Left kidney (tissue), 8 donors: ENCODE measurements at places on chromosomes 16 and 17. TPM values are rescaled to one million over a fixed set of nuclear protein-coding genes. Genes with fewer than 3 reads are reported as not detected.

GRCh38 chr17:36889770-36890349, 47.4 kb upstream of the LHX1 start:
- DNase-seq: no peak

- no peak for DNase-seq
Measured at GRCh38 chr16:88437367-88437964, 15.6 kb upstream of the ZFPM1 start.

DNA sequence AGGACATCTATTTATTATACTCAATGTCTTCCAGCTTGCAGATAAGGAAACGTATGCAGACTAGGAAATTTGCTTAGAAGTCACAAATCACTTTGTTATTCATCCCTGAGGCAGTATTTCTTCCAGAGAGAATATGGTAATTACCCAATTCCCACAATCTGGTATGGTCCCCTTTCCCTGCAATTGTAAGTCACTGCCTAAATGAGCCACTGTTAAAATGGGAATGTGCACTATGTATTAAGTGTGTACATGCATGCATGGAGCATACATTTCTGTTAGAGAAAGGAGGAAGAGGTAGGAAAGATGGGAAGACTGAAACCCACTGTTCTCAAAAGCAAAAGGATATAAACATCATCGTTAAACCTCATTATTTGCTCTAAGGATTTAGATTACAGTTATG, 10.0 kb downstream of the NUFIP2 start:
- DNase-seq: no peak

GRCh38 chr16:48978501-48978900, 303.1 kb downstream of the CBLN1 start:
- no peak for DNase-seq

GRCh38 chr16:77304877-77305276, 105.7 kb downstream of the SYCE1L start:
- DNase-seq: no peak

DNA sequence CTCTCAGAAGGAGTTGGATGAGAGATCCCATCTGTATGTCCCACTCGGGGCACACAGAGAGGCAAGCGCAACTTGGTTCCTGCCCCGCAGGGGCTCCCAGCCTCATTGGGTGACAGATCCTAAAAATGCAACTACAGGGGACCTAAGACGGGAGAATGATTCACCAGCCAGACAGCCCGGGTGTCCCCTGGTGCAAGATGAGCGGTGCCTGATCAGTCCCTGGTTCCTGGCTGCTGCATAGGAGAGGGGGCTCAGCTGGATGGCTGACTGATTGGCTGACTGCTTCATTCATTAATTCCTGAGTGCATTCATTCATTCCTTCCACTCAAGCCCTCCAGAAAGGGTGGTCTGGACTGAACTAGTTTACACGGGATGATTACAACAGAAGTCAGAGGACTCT, 22.0 kb downstream of the WNT3 start:
- DNase-seq: no peak

DNA sequence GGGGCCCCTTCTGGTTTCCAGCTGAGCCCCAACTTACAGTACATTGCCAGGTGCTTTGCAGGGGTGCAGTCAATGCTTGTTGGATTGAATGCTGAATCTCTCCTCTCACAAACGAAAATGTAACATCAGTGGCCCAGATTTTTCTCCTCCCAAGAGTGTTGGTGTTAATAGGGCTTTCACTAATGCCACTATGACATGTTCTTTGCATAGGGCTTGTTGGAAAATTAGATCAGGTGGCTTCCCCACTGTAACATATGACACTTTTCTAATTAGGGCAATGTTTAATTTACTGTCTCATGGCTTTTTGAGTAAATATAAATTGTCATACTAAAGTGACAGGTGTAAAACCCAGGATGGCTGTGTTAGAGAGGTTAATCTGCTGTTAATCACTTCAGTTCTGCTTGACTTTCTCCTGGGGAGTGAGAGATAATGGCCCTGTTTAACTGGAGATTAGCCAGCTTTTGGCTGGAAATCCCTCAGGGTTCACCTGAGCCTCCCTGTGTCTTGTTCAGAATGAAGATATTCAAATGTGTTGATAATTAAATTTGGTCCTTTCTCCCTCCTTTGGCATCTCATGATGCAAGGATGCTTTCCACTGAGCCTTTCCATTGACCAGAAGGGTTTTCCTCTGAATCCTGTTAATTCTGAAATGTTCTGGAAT, 502.3 kb downstream of the RBFOX1 start:
- no peak for DNase-seq

- DNase-seq: no peak
Measured at GRCh38 chr16:30691907-30692306, 7.1 kb upstream of the SRCAP start.

DNA sequence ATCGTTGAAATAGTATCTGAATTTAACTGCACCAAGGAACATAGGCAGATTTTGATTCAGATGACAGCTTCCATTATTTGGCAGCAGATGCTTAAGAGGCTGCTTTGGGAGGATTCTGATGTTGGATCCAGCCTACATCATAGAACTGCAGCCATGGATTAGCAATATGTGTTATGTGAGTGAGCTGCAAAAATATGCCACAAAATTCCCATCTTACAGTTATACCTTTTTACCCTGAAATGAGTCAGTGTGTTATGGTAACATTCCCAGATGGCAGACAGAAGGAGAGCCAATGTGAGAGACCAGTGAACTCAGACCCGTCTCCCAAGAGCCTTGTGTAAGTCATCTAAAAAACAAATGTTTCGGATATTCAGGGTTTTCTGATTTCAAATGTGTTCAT, 206.1 kb downstream of the CDH13 start:
- no peak for DNase-seq

DNA sequence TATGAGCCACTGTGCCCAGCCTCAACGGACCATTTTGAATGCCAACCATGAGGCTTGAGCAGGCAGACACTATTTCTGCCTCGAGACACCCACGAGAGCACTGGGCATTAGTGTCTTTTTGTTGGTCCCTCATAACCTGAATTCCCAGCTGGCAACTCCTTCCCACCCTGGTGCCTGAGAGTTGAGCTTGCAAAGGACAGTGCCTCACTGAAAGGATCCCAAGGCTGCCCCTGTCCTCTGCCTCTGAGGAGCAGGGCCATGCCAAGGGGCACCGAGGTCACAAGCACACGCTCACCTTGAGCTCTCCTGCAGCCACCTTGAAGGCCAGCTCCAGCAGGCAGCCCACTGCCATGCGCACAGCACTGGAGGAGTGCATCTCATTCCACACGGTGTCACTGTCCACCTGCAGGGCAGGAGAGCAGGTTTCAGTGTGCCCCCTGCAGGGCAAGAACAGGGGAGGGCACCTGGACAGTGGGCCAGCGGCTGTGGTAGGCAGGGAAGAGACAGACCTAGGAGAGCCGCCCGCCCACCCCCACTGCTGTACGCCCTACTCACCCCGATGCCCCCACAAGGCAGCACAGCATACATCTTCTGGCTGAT, 12.8 kb downstream of the G6PC3 start:
- no peak for DNase-seq

The TANGO6 gene
- 6.2 TPM for polyA plus RNA-seq

The BRICD5 gene
- 6.7 TPM for polyA plus RNA-seq

The OR4D1 gene
- 0.10 TPM for polyA plus RNA-seq

The KRTAP3-2 gene
- polyA plus RNA-seq: not detected

The GSG1L gene
- polyA plus RNA-seq: 0.20 TPM

The KCNJ18 gene
- polyA plus RNA-seq: not detected

The TEX14 gene
- polyA plus RNA-seq: 1.6 TPM
